ENCODE measurements at places on chromosomes 11 and 22.

GRCh38 chr11:74672332-74672955 lies 58.8 kb downstream of the CHRDL2 start:
- no peak for DNase-seq

DNA sequence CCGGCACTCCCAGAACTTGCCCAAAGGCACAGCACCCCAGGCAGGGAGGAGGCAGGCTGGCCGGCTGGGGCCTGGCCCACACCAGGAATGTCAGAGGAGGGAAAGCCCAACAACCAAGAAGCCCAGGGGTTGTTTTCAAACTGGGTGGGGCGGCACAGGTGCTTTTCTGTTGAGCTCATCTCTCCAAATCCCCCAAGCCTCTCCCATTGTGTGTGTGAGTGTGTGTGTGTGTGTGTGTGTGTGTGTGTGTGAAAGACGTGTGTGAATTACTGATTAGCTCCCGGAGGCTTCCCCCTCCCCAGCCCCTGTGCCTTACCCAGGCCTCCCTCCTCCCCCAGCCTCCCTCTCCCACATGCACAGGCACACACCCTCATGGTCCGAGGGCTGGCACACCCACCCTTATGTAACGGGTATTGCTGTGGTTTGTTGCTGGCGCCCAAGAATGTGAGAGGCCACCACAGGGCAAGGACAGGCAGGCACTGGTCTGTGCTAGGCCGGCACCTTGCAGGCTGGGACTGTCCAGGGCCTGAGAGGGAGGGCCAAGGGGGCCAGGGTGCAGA lies 15.9 kb downstream of the TRIM29 start:
- peak; percentile 95 for DNase-seq

- no peak for DNase-seq
Observed at GRCh38 chr11:78465169-78465942, 47.7 kb upstream of the GAB2 start.

DNA sequence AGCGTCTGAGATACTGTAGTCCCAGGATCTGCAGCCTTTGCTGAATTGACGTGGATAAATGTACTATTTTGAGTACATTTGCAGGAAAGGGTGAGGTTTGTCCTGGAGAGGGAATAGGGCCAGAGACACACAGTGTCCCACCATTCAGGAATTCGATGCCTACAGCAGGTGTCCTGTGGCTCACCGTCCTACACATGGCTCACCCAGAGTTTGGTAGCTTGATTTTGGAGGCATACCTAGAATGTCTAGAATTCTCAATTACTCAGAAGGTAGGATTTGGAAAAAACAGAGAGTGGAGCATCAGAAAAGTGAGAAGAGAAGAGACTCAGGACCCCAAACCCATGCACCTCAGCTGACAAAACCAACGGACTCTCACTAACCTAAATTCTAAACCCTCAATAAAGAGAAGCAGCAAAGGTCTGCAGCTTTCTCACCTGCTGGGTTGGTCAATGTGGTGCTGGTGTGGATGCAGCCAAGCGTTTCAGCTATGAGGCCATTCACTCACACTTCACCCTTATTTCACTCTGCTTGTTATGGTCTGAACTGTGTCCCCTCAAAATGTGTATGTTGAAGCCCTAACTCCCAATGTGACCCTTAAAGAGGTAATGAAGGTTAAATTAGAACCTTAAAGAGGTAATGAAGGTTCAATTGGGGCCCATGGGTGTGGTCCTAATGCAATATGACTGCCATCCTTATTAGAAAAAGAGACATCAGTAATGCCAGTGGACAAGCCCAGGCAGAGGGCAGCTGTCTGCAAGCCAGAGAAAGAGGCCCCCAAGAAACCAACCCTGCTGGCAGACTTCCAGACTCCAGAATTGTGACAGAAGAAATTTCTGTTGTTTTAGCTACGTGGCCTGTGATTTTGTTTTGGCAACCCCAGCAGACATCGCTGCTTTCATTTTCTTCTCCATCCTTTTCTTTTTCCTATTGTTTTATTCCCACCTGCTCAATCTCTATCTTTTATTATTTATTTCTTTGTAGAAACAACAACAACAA lies 187.8 kb downstream of the SNX19 start:
- peak; percentile 53 for DNase-seq

GRCh38 chr11:102911758-102912481 lies 37.1 kb upstream of the MMP12 start:
- peak; percentile 54 for DNase-seq

DNA sequence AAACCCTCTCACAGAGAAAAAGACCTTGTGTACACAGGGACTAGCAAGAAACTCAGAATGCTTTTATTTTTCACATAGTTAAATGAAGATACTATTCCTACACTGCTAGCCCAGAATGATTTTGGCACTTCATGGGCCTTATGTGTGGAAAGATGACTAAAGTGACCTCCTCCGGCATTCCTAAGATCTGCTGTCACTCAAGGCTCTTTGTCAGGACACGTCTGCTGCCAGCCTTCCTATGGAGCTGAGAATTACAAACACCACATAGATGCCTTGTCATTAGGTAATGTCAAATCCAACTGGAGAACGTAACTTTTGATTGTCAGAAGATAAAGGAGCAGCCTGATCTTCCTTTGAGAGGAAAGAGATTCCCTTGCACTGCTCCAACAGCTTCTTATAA lies 249.1 kb downstream of the FAT3 start:
- peak; percentile 79 for DNase-seq

DNA sequence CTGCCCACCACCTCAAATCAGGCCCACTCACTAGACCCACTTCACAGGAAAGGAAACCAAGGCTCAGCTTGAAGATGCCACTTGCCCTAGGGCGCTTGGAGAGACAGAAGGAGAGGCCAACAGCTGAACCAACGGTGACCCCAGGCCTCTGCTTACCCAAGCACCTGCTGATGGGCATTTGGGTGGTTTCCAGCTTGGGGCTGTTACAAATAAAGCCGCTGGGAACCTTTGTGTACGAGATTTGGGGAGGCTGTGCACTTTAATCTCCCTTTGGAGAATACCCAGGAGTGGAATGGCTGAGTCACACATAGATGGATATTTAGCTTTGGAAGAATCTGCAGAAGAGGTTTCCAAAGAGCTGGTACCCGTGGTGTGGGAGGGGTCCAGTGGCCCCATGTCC lies 50.9 kb upstream of the LINC01488 start:
- no peak for DNase-seq

DNA sequence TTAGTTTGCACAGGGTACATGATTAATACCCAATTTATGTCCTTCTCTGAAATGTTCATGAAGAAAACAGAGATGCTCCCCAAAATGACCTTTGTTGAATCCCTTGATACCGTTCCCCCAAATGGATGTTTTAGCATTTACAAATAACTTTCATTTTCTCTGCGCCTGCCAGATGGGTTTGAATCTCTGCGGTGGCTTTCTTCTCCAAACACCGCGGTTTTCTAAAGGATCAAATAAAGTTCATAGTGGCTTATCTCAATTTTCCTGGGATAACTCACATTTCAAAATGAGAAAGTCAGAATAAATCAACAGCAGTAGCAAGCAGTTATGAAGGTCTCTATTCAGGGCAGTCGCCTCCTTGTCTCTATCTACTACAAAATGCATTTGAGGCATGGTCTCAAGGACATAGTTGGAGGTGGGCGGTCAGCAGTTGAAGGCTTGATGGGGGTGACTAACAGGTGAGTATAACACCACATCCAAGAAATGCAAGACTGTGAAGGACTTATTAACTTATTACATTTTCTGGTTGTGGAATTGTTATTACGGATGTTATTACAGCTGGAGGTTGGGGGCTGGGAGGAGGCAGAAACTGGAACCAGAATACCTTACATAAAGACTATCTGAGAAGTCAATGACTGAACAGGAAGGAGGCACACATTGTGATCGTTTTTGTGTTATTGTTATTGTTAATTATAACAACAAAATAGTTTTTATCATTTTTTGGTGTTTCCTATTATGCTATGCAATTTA lies 1513.3 kb downstream of the FAM181B start:
- no peak for DNase-seq

DNA sequence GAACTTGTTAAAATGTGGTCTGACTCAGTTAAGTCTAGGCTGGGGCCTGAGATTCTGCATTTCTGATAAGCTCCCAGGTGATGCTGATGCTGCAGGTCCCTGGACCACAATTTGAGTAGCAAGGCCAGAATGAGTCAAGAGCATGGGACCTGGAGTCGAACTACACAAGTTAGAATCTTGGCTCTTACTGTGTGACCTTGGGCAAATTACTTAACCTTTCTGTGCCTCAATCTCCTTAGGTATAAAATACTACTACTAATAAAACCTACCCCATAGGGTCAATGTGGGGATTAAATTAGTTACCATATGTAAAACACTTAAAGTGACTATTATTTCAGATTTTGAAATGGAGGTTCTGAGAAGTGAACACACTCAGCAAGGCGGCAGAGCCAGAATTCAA lies 34.3 kb downstream of the GDPD5 start:
- no peak for DNase-seq

DNA sequence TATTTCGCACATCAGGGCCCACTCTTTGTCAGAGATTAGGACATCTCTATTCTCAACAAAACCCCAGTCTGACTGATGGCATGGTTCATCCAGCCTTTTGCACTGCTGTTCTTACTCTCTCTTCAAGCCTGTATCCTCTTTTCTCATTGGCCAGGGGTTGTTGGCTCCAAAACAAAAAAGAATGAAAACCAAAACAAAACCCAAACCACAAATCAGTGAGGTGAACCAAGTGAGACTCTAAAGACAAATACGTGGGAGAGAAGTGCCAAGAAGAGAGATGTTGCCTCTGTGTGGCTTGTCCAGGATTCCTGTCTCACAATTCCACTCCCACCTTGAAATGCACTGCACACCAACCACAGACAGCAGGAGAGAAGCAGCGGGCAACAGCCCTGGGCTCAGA lies 278.9 kb upstream of the NARS2 start:
- no peak for DNase-seq

- DNase-seq = no peak
Observed at GRCh38 chr11:117901601-117902000, 25.1 kb upstream of the FXYD6 start.

DNA sequence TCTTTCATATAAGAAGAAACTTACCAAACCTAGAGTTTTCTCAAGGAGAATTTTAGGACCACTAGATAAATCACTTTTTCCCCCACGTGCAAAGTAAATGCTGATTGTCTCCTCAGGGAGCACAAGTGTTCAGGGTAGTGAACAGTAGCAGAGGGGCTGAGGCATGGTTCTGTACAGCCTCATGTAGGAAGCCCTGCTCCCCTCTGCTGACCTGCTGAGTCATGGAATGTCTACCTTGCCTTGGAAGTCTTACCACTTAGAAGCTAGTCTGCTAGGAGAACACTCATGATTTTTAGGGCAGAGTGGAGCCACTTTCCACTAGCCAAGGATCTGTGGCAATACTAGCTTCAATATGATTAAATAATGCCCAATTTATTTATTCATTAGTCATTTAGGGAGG lies 2120.6 kb upstream of the RAG2 start:
- DNase-seq = no peak

DNA sequence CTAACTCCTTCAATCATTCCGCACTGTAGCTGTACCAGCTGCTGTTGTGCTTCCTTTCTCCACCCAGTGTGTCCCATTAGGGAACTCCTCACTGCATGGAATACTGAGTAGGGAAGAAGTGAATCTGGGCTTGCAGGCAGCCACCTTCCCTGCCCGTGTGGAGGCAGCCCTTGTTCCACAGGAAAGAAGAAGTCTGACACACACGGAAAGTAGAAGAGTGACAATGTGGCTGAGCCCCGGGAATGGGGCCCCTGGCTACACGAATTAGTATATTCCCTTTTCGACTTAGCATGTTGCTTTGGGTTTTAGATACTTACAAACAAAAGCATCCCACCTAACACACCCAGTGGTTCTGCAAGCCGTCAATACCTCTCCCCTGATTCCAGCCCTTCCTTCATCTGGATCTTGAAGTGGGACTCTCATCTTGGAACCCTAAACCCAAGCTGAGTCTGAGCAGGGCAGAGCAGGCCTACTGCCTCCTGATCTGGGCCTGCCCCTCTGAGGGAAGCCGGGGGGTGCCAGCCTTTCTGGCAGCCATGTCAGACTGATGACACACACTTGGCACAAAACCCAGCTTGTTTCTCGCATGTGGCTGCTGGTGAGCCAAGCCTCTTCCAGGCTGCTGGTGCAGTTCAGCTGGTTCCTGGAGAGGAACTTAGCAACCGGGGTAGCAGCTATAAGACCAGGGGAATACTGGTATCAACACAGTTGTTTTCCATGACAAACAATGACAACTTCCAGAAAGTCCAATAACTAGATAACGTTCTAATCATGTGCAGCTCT lies 71.6 kb downstream of the C11orf58 start:
- peak; percentile 63 for DNase-seq

DNA sequence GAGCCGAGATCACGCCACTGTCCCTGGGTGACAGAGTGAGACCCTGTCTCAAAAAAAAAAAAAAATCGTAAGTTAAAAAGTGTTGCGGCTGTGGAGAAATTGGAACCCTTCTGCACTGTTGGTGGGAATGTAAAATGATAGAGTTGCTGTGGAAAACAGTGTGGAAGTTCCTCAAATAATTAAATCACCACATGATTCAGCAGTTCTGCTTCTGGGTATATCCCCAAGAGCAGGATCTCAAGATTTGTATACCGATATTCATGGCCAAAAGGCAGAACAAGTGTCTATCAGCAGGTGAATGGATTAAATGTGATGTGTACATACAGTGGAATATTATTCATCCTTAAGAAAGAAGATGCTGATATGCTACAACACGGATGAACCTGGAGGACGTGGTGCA lies 3.8 kb downstream of the SELENOO start:
- no peak for DNase-seq

- peak; percentile 74 for DNase-seq
Observed at GRCh38 chr11:27926981-27927481, 180.9 kb downstream of the KIF18A start.

DNA sequence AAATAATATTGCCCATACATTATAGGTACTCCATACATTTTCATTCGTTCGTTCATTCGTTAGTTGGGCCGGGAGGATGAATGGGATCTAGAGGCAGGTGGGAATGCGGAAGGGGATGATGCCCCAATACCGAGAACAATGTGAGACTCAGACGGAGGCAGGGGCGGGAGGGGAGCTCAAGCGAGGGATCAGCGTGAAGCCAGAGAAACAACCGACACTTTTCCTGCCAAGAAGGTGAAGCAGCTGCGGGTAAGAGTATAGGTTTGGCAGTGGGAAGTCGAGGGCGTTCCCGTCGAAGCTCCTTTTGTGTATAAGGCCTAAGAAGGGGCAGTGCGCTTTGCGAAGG lies 1.1 kb upstream of the ARHGEF17 start:
- DNase-seq = no peak

Measured in mammary epithelial cell (primary cell).